ENCODE measurements at places on chromosomes 4 and X.

GRCh38 chr4:10643600-10644425 is 40.8 kb downstream of the CLNK start:
- no peak for DNase-seq

DNA sequence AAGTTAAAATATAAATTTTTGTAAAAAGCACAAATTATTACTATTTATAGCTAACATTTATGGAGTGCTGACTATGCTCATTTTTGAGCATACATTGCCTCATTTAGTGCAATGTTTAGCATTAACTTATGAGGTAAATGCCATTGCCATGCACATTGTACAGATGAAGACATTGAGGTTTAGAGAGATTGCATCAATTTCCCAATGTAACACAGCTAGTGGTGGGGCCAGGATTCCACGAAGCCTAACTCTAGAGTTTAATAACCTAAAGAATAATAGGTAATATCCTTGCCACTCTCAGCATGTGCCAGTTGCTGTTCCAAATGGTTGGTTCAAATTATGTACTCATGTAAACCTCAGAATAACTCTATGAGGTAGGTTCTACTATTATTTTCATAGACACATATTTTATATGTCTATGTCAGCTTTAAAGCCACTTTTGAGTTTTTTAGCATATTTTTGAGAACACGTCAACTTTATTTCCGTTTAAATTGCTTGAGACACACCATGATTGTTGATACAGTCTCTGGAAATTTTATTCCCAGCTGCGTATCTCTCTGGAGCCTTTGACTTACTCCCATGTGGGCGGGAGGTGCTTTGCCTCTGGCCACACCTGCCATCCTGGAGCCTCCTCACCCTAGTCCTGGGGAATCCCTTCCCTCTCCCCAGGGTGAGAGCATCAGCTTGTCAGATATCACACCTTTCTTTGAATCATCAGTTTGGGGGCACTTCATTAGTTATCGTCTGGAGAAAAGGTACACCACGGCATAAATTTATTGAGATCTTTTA is 10.8 kb upstream of the ADH1A start:
- no peak for DNase-seq

- no peak for DNase-seq
Measured at GRCh38 chr4:89482251-89482650, 174.7 kb upstream of the GPRIN3 start.

DNA sequence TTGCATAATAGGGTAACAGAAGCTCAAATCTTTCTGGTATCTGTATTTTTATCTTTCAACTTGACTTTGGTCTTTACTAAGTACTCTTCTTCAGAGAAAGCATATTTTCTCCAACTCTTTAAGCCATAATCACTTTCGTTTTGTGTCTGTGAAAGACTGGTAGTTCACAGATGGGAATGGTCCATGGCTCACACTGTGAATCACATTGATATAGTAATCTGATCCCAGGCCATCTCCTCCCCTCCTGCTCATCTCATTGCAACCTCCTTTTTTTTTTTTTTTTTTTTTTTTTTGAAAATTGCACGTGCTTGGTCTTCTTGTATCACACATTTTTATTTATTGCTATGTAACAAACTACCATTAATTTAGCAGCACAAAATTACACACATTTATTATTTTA is 694.5 kb upstream of the SLIT2 start:
- DNase-seq = no peak

DNA sequence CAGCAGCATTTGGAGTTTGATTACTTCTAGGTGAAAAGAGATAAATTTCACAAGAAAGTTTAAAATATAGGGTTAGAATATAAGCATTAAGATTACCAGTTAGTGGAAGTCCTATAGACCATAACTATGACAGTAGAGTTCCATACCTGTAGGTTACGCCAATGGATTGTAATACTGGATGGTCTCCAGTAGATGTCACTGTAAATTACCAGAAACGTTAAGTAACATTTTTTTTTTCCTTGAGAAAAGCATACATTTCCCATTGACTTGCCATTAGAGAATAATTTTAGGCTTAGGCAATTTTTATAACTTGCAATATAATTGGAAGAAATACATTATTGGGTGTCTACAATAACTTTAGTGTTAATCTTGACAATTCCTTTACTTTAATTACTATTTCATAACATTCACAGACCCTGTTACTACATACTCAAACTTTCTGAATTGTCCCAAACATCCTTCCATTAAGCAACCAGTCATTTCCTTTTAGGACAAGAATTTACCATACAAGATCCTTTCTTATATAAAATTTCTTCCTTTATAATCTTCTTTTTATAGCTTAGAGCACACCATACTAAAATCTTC is 304.1 kb upstream of the TECRL start:
- no peak for DNase-seq

DNA sequence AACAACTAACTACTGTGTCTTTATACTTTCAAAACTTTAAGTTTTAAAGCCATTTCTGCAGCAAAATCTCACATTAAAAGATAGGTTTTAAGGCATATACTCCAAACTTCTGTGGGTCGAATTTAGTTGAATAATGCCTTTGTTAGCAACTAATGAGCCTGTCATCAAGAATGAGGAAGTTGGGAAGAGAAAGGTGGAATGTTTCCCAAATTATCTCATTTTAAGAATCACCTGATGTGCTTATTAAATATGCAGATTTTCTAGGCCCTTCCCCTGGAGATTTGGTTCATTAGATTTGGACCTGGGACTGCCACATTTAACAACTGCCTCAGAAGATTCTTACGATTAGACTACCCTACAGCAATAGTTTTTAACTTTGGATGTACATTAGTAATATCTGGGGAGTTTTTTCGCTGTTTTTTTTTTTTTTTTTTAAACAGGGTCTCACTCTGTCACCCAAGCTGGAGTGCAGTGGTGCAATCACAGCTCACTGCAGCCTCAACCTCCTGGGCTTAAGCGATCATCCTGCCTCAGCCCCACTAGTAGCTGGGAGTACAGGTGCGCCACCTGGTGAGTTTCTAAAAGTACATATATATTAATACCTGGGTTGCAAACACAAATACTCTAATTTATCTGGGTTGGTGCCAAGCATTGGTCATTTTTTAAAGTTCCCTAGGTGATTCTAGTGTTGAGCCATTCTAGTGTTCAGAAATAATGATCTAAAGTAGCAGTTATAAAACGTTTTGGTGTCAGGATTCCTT is 16.1 kb upstream of the TASL start:
- no peak for DNase-seq

- DNase-seq = no peak
Measured at GRCh38 chr4:183431614-183432013, 12.8 kb upstream of the CDKN2AIP start.

DNA sequence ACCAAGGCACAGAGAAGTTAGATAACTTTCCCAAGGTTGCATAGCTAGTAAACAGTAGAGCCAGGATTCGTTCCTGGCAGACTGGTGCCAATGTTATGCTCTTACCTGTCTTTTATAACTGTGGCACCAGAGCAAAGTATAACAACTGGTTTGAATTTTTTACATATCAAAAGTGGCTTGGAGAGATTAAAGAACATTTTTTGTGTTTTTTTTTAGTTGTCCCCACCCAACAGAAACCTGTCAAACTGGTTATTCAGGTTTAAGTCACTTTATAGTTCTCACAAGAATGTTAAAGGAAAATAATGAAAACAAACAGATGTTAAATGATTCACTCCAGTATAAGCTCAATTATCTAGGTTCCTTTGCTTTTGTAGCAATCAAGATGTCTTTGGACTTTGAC is 15.6 kb upstream of the FAM47E start:
- no peak for DNase-seq
